Fibroblast of skin of right quadriceps (primary cell): ENCODE measurements at places on chromosomes 6 and 20.

DNA sequence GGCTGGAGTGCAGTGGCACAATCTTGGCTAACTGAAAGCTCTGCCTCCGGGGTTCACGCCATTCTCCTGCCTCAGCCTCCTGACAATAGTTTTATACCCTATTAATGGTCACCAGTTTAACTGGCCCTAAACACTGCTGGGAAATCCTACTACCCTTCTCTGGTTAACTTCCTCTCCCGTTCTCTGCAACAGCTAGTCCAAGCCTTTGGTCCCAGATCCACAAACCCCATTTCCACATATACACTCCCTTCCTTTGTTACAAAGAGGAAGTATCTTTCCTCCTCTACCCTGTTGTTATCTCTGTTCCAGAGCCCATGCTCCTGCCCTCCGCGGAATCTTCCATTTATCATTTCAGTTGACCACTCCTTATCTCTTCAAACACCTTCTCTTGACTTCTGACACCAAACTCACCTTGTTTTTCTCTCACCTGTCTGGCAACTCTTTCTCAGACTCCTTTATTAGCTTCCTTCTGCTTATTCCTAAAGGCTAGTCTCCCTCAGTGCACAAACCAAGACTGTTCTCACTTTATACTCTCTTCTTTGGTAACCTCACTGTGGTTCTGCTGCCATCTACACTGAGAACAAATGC lies 25.0 kb upstream of the TBC1D22B start:
- DNase-seq: no peak

DNA sequence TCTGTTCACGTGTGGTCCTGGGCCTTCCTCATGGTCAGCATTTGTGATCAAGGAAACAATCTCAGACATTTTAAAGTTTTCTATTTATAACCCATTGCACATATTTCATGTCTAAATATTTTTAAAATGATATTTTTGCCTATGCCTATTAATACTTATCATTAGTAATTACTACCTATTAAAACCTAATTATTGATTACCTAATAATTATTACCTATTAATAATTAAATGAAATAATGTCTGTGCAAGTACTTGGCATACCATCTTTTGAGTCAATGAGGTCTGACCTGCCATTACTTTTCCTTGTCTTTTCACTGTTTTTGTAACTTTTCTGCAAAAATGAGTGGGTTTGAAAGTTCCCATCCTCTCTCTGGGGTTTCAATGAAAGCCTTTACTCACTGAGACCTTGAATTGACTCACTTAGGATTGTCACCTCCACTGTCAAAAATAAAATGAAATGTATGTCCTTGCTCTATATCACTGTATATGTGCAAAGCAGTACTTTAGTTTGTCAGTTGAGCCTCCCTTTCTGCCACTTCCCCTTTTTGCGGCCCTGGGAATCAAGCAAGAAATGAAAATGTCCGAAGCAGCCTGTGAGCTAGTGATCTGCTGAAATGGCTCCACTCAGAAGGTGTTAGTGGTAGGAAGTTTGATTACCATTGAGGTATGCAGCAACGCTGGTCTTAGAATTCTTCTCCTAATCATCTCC lies 87.8 kb downstream of the L3MBTL3 start:
- no peak for DNase-seq

DNA sequence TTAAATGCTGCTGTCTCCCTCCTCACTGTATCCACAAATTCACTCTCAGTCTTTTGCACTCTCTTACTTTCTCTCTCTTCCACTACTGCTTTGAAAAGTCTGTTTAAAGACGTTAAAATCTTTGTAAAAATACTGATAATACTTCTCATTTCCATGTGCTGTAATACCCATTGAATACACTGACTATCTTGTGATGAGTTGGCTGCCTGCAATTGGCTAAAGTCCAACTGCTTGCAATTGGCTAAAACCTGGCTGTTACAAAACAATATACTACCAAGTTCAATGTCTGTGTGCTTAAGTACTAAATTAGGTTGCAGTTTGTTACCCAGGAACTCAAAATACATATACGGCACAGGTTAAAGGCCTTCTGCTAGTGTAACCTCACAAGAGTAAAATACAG lies 264.8 kb downstream of the THBS2 start:
- peak; percentile 20 for DNase-seq

DNA sequence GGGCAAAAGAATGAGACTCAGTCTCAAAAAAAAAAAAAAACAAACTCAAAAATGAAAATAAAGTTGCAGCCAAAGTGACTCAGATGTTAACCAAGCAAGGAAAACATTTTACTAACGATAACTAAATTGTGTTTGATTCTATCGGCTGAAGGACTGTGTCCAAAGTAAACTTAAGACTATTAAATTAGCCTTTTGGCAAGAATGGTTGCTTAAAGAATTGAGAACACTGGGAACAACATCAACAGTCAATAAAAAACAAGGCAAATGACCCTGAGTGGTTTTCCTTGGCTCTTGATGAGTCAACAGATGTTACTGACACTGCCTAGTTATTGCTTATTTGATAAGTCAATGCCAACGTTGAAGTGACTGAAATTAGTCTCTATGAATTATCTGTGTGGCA lies 36.7 kb downstream of the POU3F2 start:
- no peak for DNase-seq

DNA sequence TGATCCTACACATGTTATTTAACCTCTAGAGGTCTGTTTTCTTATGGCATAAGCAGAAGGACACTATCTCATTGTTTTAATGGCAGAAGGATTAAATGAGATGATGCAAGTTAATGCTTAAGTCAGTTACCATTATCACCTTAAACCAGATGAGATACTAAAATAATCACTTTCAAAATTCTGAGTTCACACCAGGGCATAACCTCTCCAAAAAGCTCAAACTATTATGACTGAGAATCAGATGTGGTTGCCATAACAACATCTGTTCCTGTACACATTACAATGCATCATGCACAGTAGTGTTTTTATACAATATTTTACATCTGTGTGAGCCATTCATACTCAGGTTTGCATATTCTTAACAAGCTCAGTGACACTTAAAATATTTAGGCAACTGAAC lies 10.2 kb downstream of the ADNP start:
- DNase-seq: peak; percentile 20
